ENCODE measurements at places on chromosomes 16 and 17. TPM values are rescaled to one million over a fixed set of nuclear protein-coding genes. Genes with fewer than 3 reads are reported as not detected.
A peak's percentile ranks its signal among the peaks of the same experiment; 100 is the strongest.

GRB7 gene
- total RNA-seq = 0.30 TPM

DNA sequence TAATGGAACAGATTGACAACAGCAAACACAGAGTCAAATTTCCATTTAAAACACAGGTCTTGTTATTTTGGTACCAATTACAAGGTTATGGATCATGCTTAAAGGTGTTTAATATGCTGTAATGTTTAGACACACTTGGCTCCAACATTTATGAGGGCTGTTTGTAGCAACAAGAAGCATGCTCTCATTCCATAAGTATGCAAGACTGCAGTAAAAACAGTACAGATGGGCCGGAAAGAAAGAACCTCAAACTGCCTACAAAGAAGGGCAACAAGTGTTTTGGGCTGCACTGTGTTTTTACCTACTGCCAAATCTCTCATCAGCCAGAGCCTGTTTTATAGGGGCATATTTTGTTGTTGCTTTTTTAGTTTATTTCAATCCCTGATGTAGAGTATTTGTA, 100.5 kb upstream of the HS3ST3A1 start:
- no peaks in the 10 kb centered on the region for H3K4me1 ChIP-seq
- H3K27me3 ChIP-seq = no peaks in the 10 kb centered on the region
- no peak overlapping the region for H3K27ac ChIP-seq
- H3K4me3 ChIP-seq = no peak overlapping the region
- H3K36me3 ChIP-seq = no peaks in the 10 kb centered on the region

MT4 gene
- total RNA-seq = not detected

- peak overlapping the region; percentile 70 for H3K27ac ChIP-seq
- H3K4me1 ChIP-seq = peaks cover 29% of the 10 kb centered on the region
- H3K4me3 ChIP-seq = peak overlapping the region; percentile 76
- no peaks in the 10 kb centered on the region for H3K27me3 ChIP-seq
- DNase-seq = peak; percentile 39
These were observed 1.1 kb downstream of the CD79B start for GRCh38 chr17:63930951-63931575.

- no peaks in the 10 kb centered on the region for H3K4me1 ChIP-seq
- no peaks in the 10 kb centered on the region for H3K36me3 ChIP-seq
- H3K27me3 ChIP-seq = peaks cover 11% of the 10 kb centered on the region
- no peak overlapping the region for H3K4me3 ChIP-seq
- peak; percentile 85 for DNase-seq
These were observed 41.7 kb upstream of the PRSS54 start for GRCh38 chr16:58336332-58337089.

- DNase-seq = no peak
- H3K27me3 ChIP-seq = no peaks in the 10 kb centered on the region
- no peak overlapping the region for H3K27ac ChIP-seq
- H3K4me3 ChIP-seq = no peak overlapping the region
- no peaks in the 10 kb centered on the region for H3K36me3 ChIP-seq
These were observed 189.2 kb downstream of the SEC14L1 start for GRCh38 chr17:77329741-77330531.

- no peaks in the 10 kb centered on the region for H3K36me3 ChIP-seq
- H3K27ac ChIP-seq = no peak overlapping the region
- no peak overlapping the region for H3K4me3 ChIP-seq
- H3K4me1 ChIP-seq = no peaks in the 10 kb centered on the region
- no peak for DNase-seq
- no peaks in the 10 kb centered on the region for H3K27me3 ChIP-seq
These were observed 7.5 kb upstream of the ALKBH5 start for GRCh38 chr17:18176176-18176575.

CLEC19A gene
- total RNA-seq = not detected

GRCh38 chr16:35409503-35409902, 1950.1 kb downstream of the TP53TG3F start:
- no peaks in the 10 kb centered on the region for H3K27me3 ChIP-seq
- no peak for DNase-seq
- H3K36me3 ChIP-seq = no peaks in the 10 kb centered on the region
- H3K4me1 ChIP-seq = no peaks in the 10 kb centered on the region
- H3K27ac ChIP-seq = no peak overlapping the region

CCP110 gene
- total RNA-seq = 17.1 TPM
